ENCODE measurements at places on chromosomes 13 and 19.

DNA sequence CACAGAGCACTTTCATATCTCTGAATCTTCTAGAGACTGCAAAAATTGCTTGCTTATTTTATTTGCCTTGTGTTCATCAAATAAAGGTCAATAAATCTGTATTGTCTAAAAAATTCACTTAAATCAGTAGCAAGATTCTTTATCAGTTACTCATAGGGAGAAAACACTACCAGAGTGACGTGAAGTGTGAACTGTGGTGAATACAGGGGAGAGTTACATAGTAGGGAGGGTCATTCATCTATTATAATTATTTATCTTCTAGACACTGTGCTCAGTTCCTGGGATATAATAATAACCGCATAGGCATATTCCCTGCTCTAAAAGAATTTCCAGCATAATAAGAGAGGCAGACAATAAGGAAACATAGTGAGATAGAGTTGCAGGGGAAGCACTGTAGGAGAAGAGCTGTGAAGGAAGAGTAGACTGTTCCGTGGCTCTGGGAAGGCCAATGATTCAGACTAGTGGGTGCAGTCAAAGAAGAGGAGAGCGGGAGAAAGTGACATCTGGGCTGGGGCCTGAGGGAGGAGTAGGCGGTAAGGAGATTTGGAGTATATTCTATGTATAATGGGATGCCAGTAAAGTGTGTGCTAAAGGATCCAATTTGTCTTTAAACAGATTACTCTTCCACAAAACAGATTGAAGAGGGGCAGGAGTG, 84.0 kb upstream of the TDRD3 start:
- no peak for DNase-seq

- DNase-seq = no peak
Observed at GRCh38 chr13:75410207-75410606, 71.8 kb downstream of the TBC1D4 start.

- no peak for DNase-seq
Observed at GRCh38 chr13:78832461-78832860, 173.5 kb upstream of the OBI1 start.

- no peak for DNase-seq
Observed at GRCh38 chr13:71513411-71514033, 353.5 kb downstream of the DACH1 start.

DNA sequence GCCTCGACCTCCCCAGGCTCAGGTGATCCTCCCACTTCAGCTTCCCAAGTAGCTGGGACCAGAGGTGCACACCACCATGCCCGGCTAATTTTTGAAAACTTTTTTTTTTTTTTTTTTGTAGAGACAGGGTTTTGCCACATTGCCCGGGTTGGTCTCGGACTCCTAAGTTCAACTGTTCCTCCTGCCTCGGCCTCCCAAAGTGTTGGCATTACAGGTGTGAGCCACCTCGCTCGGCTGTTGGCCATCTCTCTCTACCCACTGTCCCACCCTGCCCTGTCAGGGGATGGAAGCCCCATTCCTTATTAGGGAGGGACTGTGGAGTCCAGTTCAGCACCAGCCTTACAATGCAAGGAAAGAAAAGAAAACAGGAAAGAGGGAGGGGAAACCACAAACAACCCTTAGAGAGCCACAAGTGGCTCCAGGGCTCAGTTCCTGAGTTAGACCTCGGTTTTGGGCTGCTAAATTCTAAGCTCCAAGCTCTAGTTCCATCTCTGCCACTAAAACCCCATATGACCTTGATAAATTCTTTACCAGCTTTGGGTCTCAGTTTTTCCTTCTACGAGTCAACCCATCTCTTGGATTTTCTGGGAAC, 31.7 kb downstream of the ACTL9 start:
- no peak for DNase-seq

- DNase-seq = peak; percentile 86
Observed at GRCh38 chr19:45885556-45886426, at the start of gene IRF2BP1. Gene IRF2BP1, minus strand, starts transcription at chr19:45886141. Its CDS starts 367 bp downstream, at chr19:45885774.

DNA sequence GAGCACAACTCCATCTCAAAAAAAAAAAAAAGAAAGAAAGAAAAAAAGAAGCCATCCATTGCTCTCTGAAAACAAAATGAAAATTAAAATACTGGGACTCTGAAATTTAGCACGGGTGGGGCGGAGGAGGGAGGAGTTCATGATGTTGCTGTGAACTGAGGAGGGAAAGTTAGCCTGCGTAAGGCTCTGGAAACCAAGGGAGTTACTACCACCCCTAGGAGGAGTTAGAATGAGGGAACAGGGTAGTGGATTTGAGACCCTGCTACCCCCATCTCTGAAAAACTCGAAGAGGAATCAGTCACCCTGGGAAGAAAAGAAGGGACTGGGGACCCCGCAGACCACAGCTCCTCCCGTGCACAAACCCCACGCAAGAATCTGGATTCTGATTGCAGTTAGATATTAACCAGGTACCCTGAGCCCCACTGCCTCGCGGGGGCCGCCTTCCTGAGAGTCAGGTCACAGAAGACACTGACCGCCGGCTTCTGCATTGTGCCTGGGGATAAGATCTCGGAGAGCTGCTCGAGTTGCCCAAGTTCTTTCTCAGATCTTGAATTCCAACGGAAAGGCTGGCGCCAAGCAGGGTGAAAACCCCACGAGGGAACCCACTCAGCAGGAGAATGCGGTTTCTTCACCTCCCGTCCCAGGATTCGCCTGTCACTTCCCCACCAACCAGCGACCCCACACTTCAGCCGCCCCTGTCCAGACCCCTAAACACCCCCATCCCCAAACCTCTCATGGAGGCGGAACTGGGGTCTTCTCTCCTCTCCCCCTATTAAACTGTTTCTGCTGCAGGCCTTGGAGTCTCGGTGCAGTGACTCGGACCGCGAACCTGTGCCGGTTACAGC, 870 bp downstream of the ZNF442 start:
- peak; percentile 12 for DNase-seq

- DNase-seq = no peak
Observed at GRCh38 chr19:5253406-5254110, 87.1 kb downstream of the PTPRS start.

- DNase-seq = no peak
Observed at GRCh38 chr13:30535046-30535445, 69.3 kb upstream of the HMGB1 start.

DNA sequence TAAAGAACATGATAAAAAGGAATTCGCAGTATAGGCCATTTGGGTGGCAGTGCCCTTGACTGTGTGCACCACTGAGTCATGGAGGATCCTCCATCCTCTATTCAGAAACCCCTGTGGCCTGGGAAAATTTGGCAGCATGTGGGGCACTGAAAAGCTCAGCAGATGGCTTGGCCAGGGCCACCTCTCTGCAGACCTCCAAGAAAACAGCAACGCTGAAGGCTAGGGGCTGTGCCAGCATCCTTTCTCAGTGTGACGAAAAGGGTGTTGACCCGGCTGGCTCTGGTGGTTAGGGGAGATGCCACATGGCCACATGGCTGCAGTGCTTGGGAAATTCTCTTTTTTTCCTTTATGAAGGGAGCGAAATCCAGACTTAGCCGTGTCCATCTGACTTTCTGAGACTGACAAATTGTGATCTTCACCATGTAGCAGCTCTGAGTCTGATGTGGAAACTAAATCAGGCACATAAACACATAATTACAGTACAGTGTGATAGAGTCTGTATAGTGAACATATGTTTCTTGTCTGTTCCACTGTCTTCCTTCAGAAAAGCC, 178.0 kb downstream of the KCTD12 start:
- DNase-seq = no peak

GRCh38 chr19:39941151-39941550, 6.7 kb upstream of the FCGBP start:
- DNase-seq = no peak

DNA sequence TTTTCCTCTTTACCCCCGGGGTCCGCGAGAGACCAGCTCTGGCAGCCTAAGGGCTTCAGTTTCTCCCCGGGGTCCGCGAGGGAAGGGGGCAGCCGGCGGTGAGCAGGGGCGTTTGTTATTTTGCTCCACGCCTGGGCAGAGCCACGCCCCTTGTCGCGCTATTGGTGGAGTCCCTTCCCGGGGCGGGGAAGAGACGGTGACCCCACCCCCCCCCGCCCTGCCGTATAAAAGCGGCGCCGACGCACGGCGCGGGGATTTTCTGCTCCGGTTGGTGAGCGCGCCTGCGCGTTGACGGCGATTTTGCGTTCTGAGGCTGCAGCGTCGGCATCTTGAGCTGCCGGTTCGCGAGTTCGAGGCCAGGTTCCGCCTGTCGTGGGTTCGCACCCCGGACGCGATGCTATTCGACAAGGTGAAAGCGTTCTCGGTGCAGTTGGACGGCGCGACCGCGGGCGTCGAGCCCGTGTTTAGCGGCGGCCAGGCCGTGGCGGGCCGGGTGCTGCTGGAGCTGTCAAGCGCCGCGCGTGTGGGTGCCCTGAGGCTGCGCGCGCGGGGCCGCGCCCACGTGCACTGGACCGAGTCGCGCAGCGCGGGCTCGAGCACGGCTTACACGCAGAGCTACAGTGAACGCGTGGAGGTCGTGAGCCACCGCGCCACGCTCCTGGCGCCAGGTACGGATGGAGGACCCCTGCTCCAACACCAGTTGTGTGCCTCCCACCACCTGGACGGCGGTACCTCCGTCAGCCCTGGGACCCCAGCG, at the start of gene ARRDC2:
ARRDC2 (plus strand) TSS at position 254 of the 757 bp plus-strand sequence; CDS start at position 395, 141 bp downstream.
- DNase-seq = peak; percentile 82
